ENCODE measurements at places on chromosomes 3 and 15.
A peak's percentile ranks its signal among the peaks of the same experiment; 100 is the strongest.

- no peak for DNase-seq
Observed at GRCh38 chr3:107981471-107982111, 109.2 kb downstream of the CD47 start.

- peak; percentile 91 for DNase-seq
Observed at GRCh38 chr15:90184786-90185704, 16.1 kb upstream of the SEMA4B start.

- DNase-seq: no peak
Observed at GRCh38 chr15:35522061-35522460, 23.9 kb downstream of the DPH6 start.

DNA sequence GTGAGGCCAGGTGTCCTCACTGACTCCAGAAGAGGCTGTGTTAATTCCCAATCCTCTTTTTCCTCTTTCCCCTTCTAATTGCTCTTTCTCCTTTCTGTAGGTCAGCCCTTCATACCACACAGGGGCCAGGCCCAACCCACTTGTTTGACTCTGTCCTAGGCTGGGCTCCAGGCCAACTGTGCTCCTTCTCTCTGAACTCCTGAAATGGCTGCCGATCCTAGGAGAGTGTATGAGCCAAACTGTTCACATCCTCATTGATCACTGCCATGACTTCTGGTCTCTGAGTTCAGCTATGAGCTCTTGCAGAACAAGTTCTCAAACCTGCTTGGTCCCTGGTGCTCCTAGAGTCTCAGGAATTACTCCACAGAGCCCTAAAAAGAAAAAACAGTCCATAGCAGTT, 145.1 kb downstream of the VGLL4 start:
- DNase-seq: peak; percentile 36

DNA sequence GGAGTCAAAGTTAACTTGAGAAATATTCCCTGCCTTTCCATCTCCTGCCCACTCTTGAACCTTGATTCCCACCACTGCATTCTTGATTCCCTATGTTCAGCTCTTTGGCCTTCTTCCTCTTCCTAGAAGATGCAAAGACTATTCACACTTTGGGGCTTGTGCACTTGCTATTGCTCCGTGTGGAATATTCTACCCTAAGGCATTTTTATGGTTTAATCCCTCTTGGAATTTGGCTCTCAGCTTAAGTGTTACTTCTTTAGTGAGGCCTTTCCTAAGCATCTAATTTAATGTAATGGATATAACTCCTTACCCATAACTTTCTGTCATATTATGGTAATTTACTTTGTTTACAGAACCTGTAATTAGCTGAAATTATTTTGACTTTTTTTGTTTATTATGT, 318.9 kb upstream of the COL8A1 start:
- DNase-seq: no peak

GRCh38 chr15:58378241-58379085, 53.3 kb upstream of the LIPC start:
- DNase-seq: no peak

DNA sequence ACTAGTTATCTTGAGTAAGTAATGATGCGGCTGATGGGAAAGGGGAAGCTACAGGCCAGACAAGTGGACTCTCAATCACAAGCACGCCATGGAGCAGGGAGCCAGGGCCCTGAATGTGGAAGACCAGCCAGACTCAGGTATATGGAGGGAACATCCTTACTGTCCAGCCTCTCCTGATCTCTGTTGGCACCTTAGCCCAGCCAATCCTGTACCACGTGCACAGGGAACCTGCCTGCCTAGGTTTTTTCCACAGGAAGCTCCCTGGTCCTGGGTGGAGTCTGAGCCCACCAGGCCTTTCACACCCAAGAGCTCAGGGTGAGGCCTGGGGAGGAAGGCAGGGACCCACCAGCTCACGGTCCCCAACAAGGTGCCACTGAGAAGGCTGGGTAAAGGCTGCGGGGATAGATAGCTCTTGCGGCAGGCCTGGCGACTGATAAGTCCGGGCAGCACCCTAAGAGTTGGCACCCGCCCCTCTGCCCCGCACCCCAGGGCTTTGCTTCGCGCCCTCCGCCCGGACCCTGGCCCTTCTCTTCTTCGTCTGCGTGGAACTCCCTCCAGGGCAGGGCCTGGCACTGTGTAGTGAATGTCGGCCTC, 933 bp upstream of the APEH start:
- DNase-seq: no peak

GRCh38 chr3:126320517-126321293, 36.5 kb downstream of the KLF15 start:
- no peak for DNase-seq

GRCh38 chr15:58473724-58474123, 41.9 kb downstream of the LIPC start:
- no peak for DNase-seq

GRCh38 chr3:82202269-82202668, 440.8 kb upstream of the GBE1 start:
- no peak for DNase-seq

- DNase-seq: no peak
Observed at GRCh38 chr15:97502038-97502437, 458.5 kb upstream of the ARRDC4 start.

GRCh38 chr3:128697341-128697740, 28.6 kb upstream of the RAB7A start:
- no peak for DNase-seq

DNA sequence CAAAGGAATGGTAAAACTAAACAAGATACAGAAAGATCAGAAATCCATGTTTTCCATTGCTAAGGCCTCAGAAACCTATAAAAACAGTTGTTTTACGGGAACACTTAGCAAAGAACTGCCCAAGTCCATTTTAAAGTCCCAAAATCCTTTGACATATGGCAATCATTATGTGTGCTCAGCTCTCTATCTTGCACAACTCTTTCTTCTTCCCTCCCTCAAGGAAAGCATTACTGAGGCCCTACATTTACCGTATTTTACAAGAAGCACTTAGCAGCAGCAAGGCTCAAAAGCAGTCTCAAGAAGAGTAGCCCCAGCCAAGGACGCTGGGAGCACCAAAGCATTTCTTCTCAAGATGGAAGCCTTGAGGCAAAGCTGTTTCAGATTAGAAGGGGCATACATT, 169.6 kb upstream of the LRTM1 start:
- no peak for DNase-seq

All from COR-L47 (cell line).